ENCODE measurements at places on chromosomes 1 and 21. TPM values are rescaled to one million over a fixed set of nuclear protein-coding genes. Genes with fewer than 3 reads are reported as not detected.

The THEM5 gene
- total RNA-seq, result not detected

The PARS2 gene
- total RNA-seq, result 8.2 TPM

GRCh38 chr21:20570824-20571232 lies 427.4 kb upstream of the NCAM2 start:
- no peak for DNase-seq

DNA sequence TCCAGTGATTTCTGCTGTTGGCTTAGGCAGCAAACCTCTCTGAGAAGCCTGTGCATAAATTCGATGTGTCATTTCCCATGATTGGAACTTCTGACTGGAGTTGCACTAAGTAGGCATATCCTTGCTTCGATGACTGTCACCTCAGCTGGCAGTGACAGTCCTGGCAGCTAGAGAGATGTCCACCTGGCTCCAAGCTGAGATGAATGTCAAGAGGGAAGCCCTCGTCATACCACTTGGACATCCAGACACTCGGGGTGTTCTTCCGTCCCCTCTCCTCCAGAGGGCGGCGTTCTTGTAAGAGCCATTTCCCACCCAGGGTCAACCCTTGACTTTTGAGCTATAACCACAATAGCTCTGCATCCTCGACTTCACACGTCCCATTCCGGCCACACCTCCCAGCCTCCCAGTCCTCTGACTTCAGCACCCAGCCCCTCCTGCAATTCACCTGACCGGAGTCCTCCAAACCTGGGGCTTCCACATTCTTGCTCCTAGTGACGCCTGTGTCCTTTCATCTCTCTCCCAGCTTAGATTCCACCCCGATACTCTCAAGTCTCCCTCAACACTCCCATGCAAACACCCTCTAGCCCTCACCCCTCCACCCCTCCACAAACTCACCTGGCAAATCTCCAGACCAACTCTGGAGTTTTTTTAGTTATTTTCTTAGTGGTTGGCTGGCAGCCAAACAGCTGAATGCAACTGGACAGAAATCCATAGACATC lies 17.3 kb downstream of the CA6 start:
- no peak for DNase-seq

- no peak for DNase-seq
Measured at GRCh38 chr1:40796939-40797667, 13.5 kb downstream of the KCNQ4 start.

DNA sequence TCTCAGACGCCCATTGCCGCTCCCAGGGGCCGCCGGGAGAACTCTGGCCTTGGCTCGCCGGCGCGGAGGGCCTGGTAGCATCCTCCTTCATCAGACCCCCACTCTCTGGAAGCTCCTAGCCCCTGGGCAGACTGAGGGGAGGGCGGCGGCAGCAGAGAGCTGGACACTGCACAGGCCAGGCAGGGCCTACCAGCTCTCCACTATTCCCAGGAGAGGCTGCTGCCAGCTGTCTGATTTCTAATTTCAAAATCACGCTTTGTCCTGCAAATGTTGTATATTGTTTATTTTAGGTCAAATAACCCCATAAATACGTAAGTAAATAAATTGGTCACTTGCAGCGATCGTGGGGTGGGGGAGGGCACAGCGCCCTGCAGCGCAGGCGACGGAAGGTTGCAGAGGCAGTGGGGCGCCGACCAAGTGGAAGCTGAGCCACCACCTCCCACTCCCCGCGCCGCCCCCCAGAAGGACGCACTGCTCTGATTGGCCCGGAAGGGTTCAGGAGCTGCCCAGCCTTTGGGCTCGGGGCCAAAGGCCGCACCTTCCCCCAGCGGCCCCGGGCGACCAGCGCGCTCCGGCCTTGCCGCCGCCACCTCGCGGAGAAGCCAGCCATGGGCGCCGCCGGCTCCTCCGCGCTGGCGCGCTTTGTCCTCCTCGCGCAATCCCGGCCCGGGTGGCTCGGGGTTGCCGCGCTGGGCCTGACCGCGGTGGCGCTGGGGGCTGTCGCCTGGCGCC lies at the start of gene MTARC1:
MTARC1 (plus strand) TSS at position 577 of the 732 bp plus-strand sequence; CDS start at position 609, 32 bp downstream.
- no peak for DNase-seq

Data from CD8-positive, alpha-beta memory T cell (primary cell).